ENCODE measurements at places on chromosomes 3 and 15.
A peak's percentile ranks its signal among the peaks of the same experiment; 100 is the strongest.

DNA sequence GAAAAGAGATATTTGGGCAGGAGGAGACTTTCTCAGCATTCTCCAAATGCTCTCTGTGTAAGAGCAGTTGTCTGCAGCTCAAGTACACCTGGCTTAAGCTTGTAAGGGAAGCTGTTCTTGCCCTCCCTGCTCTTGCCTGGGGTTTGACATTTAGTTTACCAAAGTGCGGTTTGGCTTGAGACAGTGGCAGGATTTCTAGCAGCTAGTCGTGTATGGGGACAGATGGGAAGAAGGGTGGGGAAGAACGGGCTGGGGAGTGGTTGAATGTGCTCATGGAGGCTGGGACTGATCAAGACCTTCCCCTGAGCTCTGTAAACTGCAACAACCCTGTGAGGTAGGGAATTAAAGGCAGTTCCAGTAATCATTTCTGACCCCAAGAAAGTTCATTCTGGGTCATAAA lies 39.8 kb downstream of the SQOR start:
- DNase-seq: no peak

GRCh38 chr3:16203031-16203430 lies 28.6 kb downstream of the GALNT15 start:
- DNase-seq: no peak

- DNase-seq: no peak
Observed at GRCh38 chr3:191476066-191476772, 15.3 kb downstream of the PYDC2 start.

DNA sequence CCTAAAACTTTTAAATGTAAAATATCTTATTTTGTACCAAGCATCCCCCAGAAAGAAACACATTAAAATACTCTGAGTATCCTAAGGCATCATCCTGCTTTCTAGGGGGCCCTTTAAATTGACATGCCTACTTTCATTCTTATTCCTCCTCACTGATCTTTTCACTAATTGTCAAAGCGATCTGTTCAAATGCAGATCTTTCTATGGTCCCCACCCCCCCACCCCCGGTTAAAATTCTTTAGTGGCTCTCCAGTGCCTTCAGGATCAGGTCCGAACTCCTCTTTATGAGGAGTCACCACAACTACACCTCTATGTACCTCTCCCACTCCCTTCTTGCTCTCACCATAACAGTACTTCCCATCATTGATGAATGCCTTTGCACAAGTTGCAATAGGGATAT lies 19.2 kb upstream of the TFDP2 start:
- DNase-seq: no peak

- no peak for DNase-seq
Observed at GRCh38 chr3:15438983-15439382, 11.6 kb downstream of the EAF1 start.

DNA sequence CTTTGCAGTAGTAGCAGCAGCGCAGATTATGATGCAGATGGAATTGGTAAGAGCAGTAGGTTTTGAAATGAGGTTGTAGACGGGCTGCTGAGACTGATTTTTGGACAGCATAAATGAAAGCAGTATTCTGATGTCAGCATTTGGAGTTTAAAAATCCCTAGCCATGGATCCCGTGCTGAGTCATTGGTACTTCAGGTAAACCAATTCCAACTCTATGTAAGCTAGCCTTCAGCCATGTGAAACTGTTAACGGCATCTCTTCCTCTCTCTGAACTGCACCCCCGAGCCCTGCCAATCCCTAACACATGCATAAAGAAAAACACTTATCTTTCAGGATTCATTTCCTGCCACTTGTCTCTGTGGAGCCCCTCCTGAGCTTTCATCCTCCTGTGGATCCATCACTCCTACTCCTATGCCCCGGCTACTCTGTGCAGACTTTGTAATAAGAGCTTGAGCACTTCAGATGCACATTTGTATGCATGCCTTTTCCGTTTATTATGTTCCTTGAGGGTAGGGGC lies 119.0 kb downstream of the AKAP13 start:
- DNase-seq: no peak

DNA sequence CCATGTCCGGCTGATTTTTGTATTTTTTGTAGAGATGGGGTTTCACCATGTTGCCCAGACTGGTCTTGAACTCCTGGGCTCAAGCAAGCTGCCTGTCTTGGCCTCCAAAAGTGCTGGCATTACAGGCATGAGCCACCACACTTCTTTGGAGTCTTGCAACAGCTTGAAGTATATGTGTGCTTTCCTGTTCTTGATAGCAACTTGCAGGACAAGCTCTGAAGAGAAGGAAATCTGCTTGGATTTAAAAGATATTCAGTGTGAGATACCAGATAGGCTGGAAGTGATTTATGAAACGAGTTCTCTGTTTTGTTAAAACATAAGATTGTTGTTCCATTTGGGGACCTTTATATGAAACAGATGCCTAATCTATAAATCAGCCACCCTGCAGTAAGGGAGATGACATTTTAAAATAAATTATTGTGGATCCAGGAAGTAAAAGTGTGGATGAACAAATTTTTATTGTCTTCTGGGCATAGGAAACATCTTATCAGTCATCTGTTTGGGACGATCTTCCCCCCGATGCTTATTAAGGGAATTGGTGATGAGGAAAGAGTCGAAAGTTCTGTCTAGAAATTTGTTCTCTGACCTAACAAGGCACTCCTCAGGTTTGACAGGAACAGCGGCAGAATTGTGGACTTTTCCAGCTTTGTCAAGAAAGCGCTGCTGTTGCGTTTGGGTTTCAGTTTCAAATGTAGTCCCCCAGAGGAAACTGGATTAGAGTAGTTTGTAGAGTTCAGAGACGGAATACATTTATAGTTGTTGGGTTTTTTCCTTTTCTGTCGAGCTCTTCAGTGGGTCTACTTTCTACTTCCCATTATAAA lies 53.7 kb upstream of the MAGI1 start:
- no peak for DNase-seq

GRCh38 chr3:88986834-88987233 lies 120.6 kb upstream of the EPHA3 start:
- no peak for DNase-seq

GRCh38 chr3:25657293-25657692 lies 7.4 kb downstream of the TOP2B start:
- no peak for DNase-seq

GRCh38 chr3:152396867-152397266 lies 128.1 kb downstream of the MBNL1 start:
- DNase-seq: no peak

DNA sequence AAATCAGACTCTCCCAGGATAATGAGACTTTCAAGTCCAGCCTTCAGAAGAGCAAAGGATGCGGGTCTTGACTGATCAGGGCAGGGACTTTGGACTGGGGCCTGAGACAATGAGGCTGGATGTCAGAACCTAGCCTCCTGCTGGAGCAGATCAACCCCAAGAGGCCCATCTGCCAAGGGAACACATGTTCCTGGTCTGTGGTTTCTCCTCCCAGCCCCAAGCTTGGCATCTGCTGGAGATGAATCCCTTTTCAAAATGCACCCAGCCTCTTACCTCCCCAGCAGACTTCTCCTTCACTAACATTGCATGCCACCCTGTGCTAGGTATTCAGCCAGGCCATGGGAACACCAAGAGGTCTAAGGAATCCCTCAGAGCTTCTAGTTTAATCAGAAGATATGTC lies 43.7 kb upstream of the MFGE8 start:
- DNase-seq: no peak

DNA sequence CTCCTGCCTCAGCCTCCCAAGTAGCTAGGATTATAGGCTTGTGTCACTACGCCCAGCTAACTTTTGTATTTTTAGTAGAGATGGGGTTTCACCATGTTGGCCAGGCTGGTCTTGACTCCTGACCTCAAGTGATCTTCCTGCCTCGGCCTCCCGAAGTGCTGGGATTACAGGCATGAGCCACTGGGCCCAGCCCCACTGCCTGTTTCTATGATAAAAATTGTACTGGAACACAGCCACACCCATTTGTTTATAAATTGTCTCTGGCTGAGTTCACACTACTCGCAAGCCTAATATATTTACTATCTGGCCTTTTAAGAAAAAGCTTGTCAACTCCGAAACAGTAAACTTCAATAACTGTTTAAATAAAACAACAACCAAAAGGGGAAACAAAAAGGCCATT lies 309.4 kb upstream of the WNT5A start:
- no peak for DNase-seq

- DNase-seq: no peak
Observed at GRCh38 chr3:120449251-120449650, 1.5 kb downstream of the FSTL1 start.

DNA sequence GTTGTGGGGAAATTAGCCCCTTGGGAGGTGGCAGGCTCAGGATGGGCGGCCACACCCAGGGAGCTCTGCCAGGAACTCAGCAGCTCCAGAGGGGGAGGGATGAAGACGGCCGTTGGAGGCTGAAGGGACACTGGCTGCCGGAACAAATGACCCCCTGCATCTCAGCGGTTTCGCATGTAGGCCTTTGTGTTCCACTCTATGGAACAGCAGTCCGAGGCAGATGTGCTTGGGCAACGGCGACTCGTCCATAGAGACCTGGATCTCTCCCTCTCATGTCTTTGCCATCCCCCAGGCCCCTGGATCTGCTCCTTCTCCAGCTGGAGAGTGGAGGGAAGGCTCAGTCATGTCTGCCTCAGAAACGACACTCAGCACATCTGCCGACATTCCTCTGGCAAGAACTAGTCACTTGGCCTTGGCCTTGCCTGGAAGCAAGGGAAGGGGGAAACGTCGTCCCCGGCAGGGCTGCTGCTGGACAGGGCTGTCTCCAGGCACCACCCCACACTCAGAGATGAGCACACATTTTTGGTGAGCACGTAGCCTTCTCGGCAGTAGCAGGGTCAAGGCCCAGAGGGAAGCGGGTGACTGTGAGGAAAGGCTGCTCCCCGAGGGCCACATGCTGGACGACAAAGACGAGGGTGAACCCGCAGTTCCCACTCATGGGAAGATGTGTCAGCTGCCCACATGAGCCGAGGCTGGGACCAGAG lies 83.8 kb downstream of the ASB7 start:
- no peak for DNase-seq

DNA sequence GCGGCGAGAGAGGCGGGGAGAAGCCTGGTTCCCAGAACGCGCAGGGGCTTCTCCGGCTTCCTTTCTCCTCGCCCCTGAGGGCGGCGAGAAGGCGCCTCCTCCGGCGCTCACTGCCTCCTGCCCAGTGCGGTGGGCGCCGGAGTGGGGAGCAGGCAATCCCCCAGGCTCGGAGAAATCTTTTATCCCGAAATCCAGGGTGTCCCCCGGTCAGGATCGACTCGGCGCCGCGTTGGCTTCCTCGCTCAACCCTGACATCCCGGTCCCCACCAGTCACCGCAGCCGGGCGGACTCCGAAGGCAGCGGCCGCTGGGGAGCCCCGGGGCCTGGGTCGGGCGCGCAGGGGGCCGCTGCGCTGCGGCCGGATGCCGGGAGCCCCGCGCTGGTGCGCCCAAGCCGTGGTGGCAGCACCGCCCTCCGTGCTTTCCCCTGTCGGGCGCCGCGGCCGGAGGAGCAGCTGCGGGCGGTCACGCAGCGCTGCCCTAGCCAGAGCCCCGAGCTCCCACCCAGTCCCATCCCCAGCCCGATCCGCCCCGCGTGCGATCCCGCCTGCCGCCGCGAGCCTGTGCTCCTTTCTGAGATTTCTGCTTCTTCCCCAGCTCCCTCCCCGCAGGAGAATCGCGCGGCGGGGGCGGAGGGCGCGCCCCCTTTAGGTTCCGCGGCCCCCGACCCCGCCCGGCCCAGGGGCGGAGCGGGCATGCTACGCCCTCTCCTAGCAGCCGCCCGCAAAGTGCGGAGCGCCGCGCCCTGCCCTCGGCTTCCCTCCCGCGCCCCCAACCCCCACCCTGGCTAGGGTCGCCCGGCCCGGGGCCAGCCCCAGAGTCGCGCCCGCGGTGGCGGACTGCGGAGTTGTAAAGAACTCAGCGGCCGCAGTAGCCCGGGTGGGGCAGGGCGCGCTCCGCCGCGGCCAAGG lies 683 bp upstream of the CACNA2D3 start:
- DNase-seq: no peak

DNA sequence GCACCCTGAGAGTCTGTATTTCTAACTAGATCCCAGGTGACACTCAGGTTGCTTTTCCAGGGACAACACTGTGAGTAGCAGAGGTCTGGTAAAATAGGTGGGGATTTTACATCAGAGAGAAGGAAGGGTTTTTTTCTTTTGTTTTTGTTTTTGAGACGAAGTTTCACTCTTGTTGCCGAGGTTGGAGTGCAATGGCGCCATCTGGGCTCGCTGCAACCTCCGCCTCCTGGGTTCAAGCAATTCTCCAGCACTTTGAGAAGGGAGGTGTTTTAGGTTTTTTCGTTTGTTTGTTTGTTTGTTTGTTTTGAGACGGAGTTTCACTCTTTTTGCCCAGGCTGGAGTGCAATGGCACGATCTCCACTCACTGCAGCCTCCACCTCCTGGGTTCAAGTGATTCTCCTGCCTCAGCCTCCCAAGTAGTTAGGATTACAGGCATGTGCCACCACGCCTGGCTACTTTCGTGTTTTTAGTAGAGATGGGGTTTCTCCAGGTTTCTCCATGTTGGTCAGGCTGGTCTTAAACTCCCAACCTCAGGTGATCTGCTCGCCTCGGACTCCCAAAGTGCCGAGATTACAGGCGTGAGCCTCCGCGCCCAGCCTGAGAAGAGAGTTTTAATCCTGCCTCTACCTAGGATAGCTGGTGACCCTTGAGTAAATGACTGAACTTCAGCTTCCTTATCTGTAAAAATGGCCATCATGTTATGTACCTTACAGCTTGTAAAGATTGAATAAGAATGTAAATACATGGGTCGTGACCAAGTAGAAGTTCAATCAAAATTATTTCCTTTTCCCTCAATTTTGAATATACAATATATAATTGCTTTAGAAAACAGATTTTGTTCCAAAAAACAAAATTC lies 95.9 kb upstream of the FNDC3B start:
- no peak for DNase-seq

- no peak for DNase-seq
Observed at GRCh38 chr3:138862924-138863775, 28.4 kb upstream of the PIK3CB start.

DNA sequence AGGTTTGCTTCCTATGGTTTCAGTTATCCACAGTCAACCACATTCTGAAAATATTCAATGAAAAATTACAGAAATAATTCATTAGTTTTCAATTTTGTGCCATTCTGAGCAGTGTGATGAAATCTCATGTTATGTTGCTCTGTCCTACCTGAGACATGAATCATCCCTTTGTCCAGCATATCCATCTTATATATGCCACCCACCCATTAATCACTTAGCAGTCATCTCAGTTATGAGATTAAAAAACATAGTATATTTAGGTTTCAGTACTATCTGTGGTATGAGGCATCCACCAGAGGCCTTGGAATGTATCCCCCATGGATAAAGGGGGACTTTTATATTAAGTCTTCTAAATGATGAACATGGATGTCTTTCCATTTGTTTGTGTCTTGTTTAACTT lies 64.7 kb upstream of the PROK2 start:
- DNase-seq: no peak

GRCh38 chr3:13587442-13587841 lies 38.5 kb downstream of the FBLN2 start:
- DNase-seq: no peak

- DNase-seq: no peak
Observed at GRCh38 chr3:63333815-63334214, 55.7 kb downstream of the SYNPR start.

GRCh38 chr3:110459021-110459420 lies 612.6 kb upstream of the NECTIN3 start:
- DNase-seq: no peak

GRCh38 chr3:44584646-44585501 lies at the start of gene ZNF660:
Gene ZNF660, plus strand, starts transcription at chr3:44584964. Its CDS starts 9,230 bp downstream, at chr3:44594194.
- DNase-seq: peak; percentile 90

Measured in right lung (tissue), 10 donors.